ENCODE measurements at places on chromosomes 4 and X. TPM values are rescaled to one million over a fixed set of nuclear protein-coding genes. Genes with fewer than 3 reads are reported as not detected.

The CLTRN gene
- polyA plus RNA-seq: 0.46 TPM

The MYL5 gene
- 899 TPM for polyA plus RNA-seq

The KLHL5 gene
- polyA plus RNA-seq: 19.1 TPM

The CORIN gene
- 1.2 TPM for polyA plus RNA-seq

DNA sequence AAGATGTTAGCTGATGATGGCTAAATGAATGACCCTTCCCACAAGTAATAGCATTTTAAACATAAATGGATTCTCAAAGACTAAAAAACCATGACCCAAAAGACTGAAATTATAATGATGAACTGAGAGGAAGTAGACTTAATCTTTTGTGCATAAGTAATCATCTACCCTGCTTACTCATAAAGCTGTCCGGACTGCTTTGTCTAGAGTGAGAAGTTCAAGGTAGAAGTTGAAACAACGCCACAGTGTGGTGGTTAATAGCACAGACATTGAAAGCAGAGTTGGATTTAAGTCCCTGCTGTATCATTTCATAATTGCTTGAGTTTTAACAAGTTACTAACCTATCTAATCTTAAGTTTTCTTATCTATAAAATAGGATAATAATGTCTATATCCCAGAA, 346.6 kb downstream of the CENPC start:
- DNase-seq: peak; percentile 0

- no peak for DNase-seq
Measured at GRCh38 chrX:70026112-70026850, 23.5 kb downstream of the AWAT2 start.

DNA sequence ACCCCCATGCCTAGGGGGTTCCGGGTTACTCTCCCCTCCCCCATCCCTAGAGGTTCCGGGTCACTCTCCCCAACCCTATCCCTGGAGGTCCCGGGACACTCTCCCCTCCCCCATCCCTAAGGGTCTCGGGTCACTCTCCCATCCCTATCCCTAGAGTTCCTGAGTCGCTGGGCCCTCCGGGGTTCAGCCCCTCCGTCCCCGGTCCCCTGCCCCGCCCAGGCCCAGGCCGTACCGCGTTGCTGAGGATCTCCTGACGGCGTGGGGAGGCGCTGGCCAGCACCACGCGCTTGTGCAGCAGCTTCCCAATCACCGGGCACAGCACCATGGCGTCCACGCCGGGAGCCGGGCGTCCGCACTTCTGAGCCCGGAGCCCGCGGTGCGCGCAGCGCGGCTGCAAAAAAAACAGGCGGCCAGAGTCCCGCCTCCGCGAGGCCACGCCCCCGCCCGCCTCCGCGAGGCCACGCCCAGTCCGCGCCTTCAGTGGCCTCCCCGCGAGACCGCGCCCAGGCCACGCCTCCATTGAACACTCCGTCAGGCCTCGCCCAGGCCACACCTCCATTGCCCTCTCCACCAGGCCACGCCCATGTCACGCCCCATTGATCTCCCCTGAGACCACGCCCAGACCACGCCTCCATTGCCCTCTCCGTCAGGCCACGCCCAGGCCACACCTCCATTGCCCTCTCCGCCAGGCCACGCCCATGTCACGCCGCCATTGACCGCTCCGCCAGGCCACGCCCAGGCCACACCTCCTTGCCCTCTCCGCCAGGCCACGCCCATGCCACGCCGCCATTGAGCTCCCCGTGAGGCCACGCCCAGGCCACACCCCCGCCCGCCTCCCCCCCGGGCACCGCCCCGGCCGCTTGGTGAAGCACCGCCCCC, at the start of gene ASMTL:
Gene ASMTL, minus strand, starts transcription at position 394 of the 879 bp plus-strand sequence. Its CDS starts 69 bp downstream, at position 325.
- peak; percentile 98 for DNase-seq

DNA sequence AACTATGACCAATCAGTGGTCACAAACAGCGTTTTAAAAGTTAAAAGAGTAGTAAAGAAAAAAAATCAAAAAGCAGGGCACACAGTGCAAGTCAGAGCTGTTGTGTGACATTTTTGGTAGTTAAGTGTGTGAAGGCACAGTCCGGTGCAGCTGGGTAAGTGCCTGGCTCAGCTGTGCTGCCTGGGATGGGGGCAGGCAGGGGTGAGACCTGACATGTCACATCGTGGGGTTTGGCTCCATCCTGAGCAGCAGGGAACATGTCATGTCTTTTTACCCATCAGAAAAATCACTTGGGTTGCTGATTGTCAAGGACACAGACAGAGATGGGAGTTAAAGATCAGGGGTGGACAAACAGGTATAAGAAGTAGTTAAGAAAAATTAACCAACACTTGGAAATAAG, 125.1 kb downstream of the NSUN7 start:
- DNase-seq: no peak

- no peak for DNase-seq
Measured at GRCh38 chr4:124717101-124717500, 4.6 kb upstream of the ANKRD50 start.

GRCh38 chr4:158998624-158999023, 104.3 kb upstream of the RAPGEF2 start:
- no peak for DNase-seq

DNA sequence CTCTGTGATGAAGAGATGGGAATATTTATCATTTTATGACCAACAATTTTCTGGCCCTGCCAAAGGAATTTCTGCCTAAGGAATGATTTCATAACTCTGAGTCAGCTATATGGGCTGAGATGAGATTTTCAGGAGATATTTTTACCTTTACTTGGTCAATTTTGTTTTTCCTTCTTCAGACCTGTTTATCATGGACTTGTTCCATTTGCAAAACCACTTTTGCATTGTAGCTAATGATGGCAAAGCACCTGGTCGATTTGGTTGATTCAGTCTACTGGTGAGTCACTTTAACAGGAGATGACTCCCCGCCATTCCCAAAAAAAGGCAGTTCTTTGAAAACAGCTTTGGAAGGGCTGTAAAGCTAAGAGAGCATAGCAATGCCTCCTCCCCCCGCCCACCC, 53.3 kb downstream of the TEX13A start:
- no peak for DNase-seq

DNA sequence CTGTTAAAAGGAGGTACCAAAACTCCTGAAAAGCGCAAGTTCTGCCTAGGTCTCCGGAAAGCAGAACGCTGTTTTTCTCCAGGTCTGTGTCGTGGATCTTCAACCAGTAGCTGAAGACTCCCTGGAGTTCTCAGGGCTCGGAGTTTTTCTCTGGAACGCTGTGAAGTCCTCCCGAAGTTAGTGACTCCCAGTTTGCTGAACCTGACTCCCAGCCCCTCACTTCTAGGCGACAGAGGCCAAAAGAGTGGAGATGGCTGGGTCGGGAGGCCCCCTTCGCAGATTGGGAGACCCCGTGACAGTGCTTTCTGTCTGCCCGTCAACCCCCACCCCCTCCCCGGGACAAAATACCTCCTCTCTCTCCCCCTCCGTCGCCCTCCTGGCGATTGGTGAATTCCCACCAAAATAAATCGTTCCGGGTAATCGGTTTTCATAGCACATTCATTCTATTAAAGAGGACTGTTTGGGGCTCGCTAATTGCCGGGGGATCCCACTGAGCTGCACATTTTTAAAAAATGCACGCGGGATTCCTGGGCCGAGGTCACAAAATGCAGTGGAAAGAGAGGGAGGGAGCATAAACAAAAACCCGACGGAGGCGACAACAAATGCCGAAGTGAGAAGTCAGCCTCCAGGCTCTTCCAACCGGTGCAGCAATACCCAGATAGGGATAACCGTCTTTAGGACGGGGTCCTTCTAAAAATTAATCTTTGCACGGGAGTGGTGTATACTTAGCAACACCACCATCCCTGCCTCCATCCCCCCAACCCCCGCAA, 4.0 kb upstream of the MSX1 start:
- DNase-seq: no peak

GRCh38 chr4:2623442-2623841, 87.0 kb downstream of the FAM193A start:
- DNase-seq: no peak

GRCh38 chrX:41684138-41684537, 4.6 kb upstream of the GPR34 start:
- no peak for DNase-seq

DNA sequence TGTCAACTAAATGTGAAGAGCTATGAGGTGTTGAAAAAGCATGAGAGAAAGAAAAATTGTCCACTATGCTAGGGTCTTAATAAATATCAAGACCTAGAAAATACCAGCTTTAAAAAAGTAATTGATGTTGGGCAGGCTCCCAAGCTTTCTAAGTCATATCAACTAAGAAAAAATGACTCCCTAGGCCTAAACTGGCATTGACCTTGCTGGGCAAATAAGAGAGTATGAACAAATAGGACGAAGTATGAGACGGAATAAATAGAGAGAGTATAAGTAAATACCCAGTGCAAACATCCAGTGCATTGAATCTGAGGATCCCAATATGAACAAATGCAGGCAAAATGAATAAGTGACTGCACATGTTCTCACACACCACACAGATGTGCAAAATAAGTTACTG, 3.2 kb downstream of the KDR start:
- DNase-seq: no peak

DNA sequence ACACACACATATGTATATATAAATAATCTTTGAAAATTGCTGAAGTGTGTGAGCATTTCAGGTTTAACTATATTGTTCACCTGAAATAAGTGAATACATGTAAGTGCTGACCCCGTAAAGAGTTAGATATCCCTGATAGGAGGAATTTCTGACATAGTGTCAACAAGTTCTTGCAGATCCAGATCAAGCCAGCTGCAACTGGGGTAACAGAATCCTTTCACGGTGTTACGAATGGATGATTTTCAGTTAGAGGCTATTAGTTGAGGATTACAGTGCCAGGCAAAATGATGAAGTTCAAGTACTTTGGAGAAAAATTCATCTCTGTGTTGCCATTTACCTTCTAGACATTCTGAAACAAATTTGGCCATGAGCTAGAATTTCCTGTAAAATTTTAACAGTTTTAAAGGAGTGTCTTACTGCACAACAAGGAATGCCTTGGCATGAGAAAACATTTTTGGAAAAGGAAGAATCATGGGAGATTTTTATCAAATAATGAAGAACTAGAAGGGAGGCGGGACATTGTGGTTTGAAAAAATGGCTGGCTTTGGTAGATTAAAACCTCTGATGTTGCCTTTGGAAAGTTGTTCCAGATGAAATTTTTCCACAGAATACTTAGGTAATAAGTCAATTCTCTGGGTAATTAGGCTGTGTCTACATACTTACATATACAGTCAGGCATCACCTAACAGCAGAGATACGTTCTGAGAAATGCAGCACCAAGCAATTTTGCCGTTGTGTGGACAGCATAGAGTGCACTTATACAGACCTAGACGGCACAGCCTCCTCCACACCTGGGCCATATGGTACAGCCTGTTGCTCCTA, 84.4 kb upstream of the FAT1 start:
- peak; percentile 64 for DNase-seq

Data from muscle of back (tissue), 13 donors.